ENCODE measurements at places on chromosomes 16 and 17. TPM values are rescaled to one million over a fixed set of nuclear protein-coding genes. Genes with fewer than 3 reads are reported as not detected.

The TLCD3B gene
- 1.4 TPM for polyA plus RNA-seq

The PDIA2 gene
- 2.0 TPM for polyA plus RNA-seq

The CDRT15L2 gene
- polyA plus RNA-seq: not detected

The CIITA gene
- polyA plus RNA-seq: 5.6 TPM

The GLIS2 gene
- 41.7 TPM for polyA plus RNA-seq

The FSCN2 gene
- polyA plus RNA-seq: 2.0 TPM

The CAMKK1 gene
- 3.9 TPM for polyA plus RNA-seq

The KRTAP4-4 gene
- not detected for polyA plus RNA-seq

The AMZ2 gene
- polyA plus RNA-seq: 98.8 TPM

The UTS2R gene
- 0.30 TPM for polyA plus RNA-seq

The TMIGD1 gene
- polyA plus RNA-seq: 0.63 TPM

The C17orf100 gene
- 12.5 TPM for polyA plus RNA-seq

The SCGB1C2 gene
- polyA plus RNA-seq: 1.6 TPM

The CPNE7 gene
- polyA plus RNA-seq: 2.9 TPM

The C16orf54 gene
- polyA plus RNA-seq: 0.19 TPM

The ABCC11 gene
- 0.64 TPM for polyA plus RNA-seq

The HEATR9 gene
- polyA plus RNA-seq: not detected

The NPIPB9 gene
- polyA plus RNA-seq: 1.00 TPM

The AHSP gene
- polyA plus RNA-seq: 5.9 TPM

The IRX5 gene
- 10.2 TPM for polyA plus RNA-seq

The FUS gene
- 659 TPM for polyA plus RNA-seq

The CTRB1 gene
- polyA plus RNA-seq: not detected

The AATK gene
- polyA plus RNA-seq: 3.3 TPM

The TACO1 gene
- polyA plus RNA-seq: 30.7 TPM

The HASPIN gene
- 3.9 TPM for polyA plus RNA-seq

The GALR2 gene
- 1.2 TPM for polyA plus RNA-seq

The INCA1 gene
- 8.2 TPM for polyA plus RNA-seq

The PRR29 gene
- 3.4 TPM for polyA plus RNA-seq

The ITGA3 gene
- 123 TPM for polyA plus RNA-seq

The MILR1 gene
- 3.8 TPM for polyA plus RNA-seq

The KRT39 gene
- not detected for polyA plus RNA-seq

The HS3ST3A1 gene
- polyA plus RNA-seq: 3.4 TPM

The TTYH2 gene
- 14.4 TPM for polyA plus RNA-seq

The ARHGDIG gene
- polyA plus RNA-seq: 3.4 TPM

The TNFRSF17 gene
- not detected for polyA plus RNA-seq

The SPATA32 gene
- 0.17 TPM for polyA plus RNA-seq

The CACNG4 gene
- polyA plus RNA-seq: 3.6 TPM

The BBS2 gene
- 109 TPM for polyA plus RNA-seq

The NOMO2 gene
- polyA plus RNA-seq: 98.9 TPM

The TEKT5 gene
- polyA plus RNA-seq: not detected

The SCIMP gene
- polyA plus RNA-seq: 1.2 TPM

The MYH2 gene
- polyA plus RNA-seq: not detected

The ATP1B2 gene
- 26.1 TPM for polyA plus RNA-seq

The TPSAB1 gene
- polyA plus RNA-seq: 0.36 TPM

The EPN3 gene
- polyA plus RNA-seq: 10.3 TPM

The TSC2 gene
- polyA plus RNA-seq: 121 TPM

The KRT33B gene
- polyA plus RNA-seq: not detected

The CDK5R1 gene
- 4.9 TPM for polyA plus RNA-seq

The LLGL2 gene
- 52.3 TPM for polyA plus RNA-seq

The ADORA2B gene
- polyA plus RNA-seq: 4.2 TPM

The NOXO1 gene
- polyA plus RNA-seq: 0.52 TPM

The OR3A3 gene
- polyA plus RNA-seq: not detected

The SLFN14 gene
- polyA plus RNA-seq: 0.15 TPM

The RNF157 gene
- 26.4 TPM for polyA plus RNA-seq

The TOP2A gene
- 182 TPM for polyA plus RNA-seq

The CIBAR2 gene
- polyA plus RNA-seq: 0.26 TPM

The NHLRC4 gene
- polyA plus RNA-seq: 7.9 TPM

The GP2 gene
- 2.6 TPM for polyA plus RNA-seq
